ENCODE measurements at places on chromosomes 1 and 21.

DNA sequence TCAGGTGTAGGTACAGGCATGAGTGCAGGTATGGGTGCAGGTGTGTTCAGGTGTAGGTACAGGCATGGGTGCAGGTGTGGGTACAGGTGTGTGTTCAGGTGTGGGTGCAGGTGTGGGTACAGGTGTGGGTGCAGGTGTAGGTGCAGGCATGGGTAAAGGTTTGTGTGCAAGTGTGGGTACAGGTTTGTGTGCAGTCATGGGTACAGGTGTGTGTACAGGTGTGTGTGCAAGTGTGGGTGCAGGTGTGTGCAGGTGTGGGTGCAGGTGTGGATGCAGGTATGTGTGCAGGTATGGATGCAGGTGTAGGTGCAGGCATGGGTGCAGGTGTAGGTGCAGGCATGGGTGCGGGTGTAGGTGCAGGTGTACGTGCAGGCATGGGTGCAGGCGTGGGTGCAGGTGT is 79.4 kb upstream of the ACTL8 start:
- no peak for DNase-seq

- DNase-seq, result no peak
These were observed 374.9 kb upstream of the PTBP2 start for GRCh38 chr1:96346719-96347118.

DNA sequence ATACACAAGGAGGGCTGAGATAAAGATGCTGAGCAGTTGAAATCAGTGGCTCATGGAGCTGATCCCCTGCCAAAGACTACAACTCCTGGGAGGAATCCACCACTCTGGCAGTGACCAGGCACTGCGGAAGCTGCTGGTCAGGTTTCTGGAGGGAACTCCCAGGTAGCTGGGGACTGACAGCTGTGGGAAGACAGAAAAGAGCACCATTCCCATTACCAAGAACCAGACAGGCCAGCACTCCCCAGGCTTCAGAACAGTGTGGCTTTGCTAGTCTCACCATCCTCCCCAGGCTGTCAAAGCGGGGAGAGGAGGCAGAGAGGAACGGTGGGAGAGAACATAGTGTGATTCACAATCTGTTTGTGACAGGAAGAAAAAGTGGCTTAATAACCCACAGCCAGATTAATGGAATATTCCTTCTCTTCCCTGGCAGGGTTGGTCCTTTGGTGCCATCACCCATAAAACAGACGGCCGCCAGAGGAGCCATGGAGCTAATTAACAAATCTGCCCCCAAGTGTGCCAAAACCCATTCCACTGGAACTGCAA is 92.1 kb downstream of the MAB21L3 start:
- DNase-seq, result no peak

DNA sequence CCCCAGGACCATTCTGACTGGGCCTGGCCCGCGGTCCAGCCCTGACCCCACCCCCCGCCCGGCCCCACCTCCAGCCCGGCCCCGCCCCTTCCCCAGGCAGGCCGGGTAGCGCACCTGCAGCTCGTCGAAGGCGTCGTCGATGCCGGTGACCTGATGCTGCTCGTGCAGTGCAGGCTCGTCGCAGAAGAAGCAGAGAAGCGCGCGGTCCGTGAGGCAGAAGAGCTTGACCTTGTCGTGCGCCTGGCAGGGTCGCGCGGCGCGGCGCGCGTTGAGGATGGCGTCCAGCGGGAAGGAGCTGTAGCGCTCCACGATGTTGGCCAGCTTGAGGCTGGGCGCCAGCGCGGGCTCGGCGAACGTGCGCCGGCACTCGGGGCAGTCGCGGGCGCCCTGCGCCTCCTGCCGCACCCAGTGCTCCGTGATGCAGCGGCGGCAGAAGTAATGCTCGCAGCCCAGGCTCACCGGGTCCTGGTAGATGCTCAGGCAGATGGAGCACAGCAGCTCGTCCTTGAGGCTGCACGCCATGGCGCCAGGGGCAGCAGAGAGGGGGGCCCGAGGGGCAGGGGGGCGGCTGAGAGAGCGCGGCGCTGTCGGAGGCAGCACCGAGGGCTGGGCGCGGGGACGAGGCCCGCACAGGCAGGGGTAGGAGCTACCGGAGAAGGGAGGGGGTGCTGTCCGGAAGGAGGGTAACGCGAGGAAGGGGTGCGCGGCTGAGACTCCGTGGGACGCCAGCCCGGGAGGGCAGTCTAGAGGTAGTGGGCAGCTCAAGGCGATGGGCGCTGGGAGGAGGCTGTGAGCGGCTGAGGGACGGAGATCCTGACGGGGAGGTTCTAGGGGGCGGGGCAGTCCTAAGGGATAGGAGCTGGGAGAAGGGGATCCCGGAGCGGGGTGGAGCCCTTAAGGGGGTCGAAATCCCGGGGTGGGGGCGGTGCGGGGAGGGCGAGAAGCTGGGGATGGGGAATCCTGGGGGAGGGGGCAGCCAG is 642 bp downstream of the TRIM62 start:
- DNase-seq, result peak; percentile 72

GRCh38 chr21:23585419-23585818 is 2021.9 kb downstream of the MRPL39 start:
- DNase-seq, result no peak

DNA sequence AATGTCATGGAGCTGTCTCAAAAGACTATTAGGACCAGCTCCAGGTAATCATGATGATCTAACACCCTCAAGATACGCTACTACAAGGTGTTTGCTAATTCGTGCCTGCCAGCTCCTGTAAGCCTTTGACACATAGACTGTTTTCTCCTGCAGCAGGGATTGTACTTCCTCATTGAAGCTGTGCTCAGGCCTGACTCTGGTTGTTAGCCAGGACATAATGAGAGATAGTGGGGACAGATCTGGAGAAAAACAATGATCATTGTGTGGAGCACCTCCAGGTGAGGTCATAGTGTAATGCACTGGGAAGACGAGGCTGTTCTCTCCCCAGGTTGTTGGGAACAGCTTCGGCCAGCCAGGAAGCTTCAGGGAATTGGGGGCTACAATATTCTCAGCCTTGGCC is 94.6 kb downstream of the SETD4 start:
- no peak for DNase-seq

GRCh38 chr1:81458186-81458585 is 342.5 kb upstream of the ADGRL2 start:
- DNase-seq, result no peak

DNA sequence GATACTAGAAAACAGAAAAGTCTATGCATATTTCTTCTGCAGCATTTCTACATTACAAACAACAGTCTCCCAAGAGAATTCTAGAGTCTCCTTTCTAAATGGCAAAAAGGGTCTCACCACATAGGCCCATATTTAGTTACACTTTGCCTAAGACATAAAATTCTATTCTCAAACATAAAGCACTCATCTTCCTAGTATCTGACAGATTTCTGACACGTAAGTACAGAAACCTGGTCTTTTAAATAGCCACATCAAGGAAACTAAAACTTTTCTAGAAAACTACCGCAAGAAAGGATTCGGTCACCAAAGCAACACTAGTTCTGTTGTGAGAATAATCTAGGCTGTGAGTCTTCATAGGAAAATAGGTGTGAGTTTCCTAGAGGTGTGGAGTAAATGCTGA is 33.6 kb upstream of the CTSK start:
- no peak for DNase-seq

DNA sequence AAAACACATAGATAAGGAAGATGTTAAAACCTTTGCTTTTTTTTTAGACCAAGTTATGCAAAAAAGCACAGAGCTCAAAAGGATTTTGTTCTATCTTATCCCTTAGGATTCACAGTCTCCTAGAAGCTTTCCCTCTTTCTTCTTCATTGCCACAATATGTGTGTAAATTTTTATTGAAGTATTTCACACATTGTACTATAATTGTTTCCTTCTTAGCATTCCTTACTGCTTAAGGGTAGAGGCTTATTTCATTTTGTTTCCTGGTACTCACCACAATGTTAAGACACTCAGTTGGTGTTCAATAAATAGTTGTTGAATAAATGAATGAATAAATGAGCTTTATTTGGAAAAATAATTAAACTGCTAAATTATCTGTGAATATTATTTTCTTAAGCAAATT is 29.9 kb upstream of the SLC19A2 start:
- DNase-seq, result no peak

GRCh38 chr1:8930116-8930515 is 15.6 kb upstream of the CA6 start:
- no peak for DNase-seq

GRCh38 chr1:227094249-227094966 is 154.3 kb downstream of the COQ8A start:
- no peak for DNase-seq

DNA sequence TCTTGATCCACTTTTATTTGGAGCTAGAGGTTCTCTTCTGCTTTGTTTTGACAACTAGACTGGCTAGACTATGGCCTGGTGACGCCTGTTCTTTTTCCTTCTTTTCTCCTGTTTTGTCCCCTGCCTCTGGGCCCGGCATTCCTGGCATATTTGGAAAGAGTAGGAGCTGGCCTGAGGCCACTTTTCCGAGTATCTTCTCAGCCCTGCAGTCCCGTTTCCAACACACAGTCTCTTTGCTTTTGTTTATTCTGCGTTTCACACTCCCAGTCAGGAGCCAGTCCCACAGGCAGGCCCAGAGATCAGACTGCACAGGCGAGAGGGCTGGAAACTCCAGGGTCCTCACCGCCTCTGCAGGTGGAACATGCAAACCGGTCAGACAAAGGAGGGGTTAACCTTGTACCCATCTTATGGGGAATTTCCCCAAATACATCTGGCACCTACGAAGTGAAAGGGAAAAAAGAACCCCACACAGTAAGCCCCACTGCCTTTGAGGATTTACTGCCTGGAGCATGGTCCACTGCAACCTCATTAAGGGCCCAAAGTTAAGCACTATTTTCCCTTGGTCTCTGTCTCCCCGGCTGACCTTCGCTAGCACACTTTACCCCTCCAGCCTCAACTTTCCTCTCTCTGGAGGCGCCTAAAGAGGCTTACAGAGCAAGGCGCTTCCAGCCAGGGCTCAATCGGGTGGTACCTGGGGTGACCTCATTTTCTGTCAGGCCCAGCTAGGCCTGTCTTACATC is 141.1 kb downstream of the TOMM20 start:
- DNase-seq, result no peak

GRCh38 chr1:15168479-15168878 is 14.9 kb downstream of the TMEM51 start:
- no peak for DNase-seq

DNA sequence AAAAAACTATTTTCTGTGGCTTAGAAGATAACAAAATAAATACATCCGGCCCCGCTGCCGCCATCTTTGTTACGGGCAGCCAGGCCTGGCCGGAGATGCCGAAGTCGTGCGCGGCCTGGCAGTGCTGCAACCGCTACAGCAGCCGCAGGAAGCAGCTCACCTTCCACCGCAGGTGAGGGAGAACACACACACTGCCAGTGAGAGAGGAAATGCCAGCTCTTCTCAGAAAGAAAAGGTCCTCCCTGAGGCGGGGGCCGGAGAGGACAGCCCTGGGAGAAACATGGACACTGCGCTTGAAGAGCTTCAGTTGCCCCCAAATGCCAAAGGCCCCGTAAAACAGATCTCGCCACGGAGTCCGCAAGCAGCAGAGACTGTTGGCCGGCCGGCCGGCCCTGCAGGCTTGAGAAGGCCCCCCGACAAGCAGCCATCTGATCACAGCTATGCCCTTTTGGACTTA is 323.2 kb downstream of the AMY1C start:
- DNase-seq, result no peak

DNA sequence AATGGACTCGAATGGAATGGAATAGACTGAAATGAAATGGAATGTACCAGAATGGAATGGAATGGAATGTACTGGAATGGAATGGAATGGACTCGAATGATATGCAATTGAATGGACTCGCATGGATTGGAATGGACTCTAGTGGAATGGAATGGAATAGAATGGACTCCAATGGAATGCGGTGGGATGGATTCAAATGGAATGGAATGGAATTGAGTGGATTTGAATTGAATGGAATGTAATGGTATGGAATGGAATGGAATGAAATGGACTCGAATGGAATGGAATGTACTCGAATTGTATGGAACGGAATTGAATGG is 99.6 kb upstream of the FBXO28 start:
- no peak for DNase-seq

GRCh38 chr1:221527302-221527701 is 214.6 kb downstream of the DUSP10 start:
- DNase-seq, result no peak

DNA sequence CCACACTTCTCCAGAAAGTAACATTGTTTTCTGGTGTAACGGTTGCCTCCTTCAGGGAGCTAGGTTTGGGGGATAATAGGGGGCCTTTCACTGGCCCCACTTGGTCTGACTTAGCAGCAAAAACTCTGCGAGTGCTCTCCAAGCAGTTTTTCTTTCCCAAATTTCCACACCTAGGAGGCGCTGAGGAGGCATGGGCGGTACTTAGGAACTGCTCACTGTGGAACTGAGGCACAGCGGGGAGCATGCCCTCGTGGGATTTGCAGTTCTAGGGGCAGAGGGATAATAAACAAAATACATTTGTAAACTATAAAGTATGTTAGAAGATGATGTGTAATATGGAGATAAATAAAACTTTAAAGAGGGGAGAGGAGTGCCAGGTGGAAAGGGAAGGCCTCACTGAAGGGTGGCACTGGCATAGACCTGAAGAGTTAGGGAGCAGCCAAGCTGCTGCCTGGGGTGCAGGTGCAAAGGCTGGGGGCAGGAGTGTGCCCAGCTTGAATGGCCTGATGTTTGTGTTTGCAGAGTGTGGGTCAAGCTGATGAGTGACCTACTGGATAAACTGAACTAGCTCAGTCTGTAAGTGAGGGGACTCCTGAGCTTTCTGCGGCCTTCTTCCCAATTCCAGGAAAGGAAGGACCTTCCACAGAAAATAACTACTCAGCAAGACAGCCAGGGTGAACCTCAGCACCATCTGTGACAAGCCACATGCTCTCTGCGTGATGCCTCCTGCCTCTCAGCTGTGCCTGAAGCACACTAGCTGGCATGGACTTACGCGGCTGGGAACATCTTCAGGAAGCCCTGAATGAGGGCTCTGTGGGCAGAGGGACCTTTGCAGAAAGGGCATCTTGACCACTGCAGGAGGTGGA is 1.9 kb downstream of the EPHX1 start:
- no peak for DNase-seq

- no peak for DNase-seq
These were observed 262.4 kb downstream of the ST6GALNAC3 start for GRCh38 chr1:76336931-76337371.

DNA sequence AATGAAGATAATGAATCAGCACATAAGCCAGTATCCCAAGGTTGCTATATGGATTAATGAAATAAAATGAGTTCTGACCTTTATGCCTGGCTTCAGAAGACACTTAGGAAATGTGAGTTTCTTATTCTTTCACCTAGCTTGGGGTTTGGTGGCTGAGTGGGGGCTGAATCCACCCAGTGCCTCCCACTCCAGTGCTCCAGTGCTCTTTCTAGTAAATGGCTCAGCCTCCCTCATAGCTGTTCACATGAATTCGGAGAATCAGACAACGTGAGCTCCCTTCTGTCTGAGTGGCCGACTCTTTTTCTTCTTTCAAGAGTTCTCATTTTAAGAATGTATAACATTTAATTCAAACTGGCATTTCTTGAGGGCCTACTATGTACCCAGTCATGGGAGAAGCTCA is 43.5 kb downstream of the TRABD2B start:
- no peak for DNase-seq

GRCh38 chr21:38396325-38396724 is 102.0 kb downstream of the ERG start:
- DNase-seq, result no peak

Measured in thymus (tissue), 14 donors.